Activated naive CD4-positive, alpha-beta T cell treated with anti-CD3 and anti-CD28 coated beads for 36 hours (primary cell): ENCODE measurements at places on chromosomes 6 and 20. TPM values are rescaled to one million over a fixed set of nuclear protein-coding genes. Genes with fewer than 3 reads are reported as not detected.

Gene RAET1L
- not detected for total RNA-seq

Gene DDX43
- total RNA-seq = not detected

Gene RARS2
- 17.4 TPM for total RNA-seq

Gene ADGB
- total RNA-seq = not detected

DNA sequence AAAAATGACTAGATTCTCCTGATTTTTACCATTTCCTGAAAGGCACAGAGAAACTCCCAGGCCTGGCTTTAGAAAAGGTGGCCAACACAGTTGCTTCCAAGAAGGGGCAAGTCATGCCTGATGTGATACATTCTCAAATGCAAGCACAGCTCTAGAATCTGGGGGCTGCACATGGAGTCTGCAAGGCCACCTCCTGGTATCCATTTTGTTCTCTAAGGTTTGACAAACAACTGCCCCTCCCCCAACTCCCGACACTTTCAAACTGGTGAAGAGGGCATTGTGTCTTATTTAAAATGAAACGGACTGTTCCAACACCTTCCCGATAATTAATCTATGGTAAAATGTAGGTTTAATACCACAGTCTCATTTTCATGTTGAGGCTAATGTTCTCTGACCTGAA, 220.2 kb upstream of the CEP162 start:
- no peaks in the 10 kb centered on the region for H3K27me3 ChIP-seq
- no peak overlapping the region for H3K27ac ChIP-seq
- H3K36me3 ChIP-seq = no peaks in the 10 kb centered on the region
- H3K4me3 ChIP-seq = no peak overlapping the region
- H3K4me1 ChIP-seq = no peaks in the 10 kb centered on the region

GRCh38 chr6:14217728-14218518, 100.4 kb downstream of the CD83 start:
- peaks cover 2% of the 10 kb centered on the region for H3K4me1 ChIP-seq
- H3K27me3 ChIP-seq = no peaks in the 10 kb centered on the region
- no peaks in the 10 kb centered on the region for H3K36me3 ChIP-seq
- H3K4me3 ChIP-seq = no peak overlapping the region
- no peak overlapping the region for H3K27ac ChIP-seq

Gene RIPPLY2
- total RNA-seq = not detected

DNA sequence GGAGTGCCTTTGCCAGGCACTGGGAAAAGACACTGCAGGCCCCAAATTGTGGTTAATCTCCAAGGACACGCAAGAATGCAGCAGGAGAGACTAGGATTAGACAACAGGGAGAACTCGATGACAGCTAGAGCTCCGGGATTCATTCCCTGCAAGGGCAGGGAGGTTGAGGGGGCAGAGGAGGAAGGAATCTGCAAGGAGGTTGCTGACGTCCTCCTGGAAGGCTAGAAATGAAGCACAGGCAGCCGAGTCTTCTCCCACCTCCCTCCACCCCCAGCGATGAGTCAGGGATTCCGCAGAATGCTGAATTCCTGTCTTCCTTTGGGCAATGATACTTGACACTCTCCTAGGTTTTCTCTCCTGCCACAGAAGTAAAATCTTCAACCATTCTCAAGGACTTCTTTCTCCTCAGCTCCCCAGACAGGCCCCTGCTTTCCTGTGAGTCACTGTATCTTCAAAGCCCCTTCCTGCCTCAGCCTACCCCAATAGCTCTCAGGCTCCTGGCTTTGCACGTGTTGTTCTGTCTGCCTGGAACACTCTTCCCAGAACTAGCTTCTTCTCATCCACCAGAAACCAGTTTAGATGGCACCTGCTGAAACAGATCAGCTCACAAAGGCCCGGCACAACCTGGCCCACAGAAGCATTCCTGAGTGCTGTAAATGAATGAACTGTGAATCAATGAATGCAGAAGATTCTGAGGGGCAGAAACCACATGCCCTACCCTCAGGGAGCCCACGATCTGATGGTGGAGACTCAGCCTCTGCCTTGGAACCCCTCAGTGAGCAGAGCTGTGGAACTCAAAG, 85.6 kb downstream of the MRPL14 start:
- H3K4me1 ChIP-seq = peaks cover 6% of the 10 kb centered on the region
- DNase-seq = no peak
- no peak overlapping the region for H3K4me3 ChIP-seq
- H3K27ac ChIP-seq = no peak overlapping the region

Gene SNX9
- total RNA-seq = 34.3 TPM

- no peak for DNase-seq
- H3K4me1 ChIP-seq = peaks cover 6% of the 10 kb centered on the region
- no peak overlapping the region for H3K27ac ChIP-seq
- H3K36me3 ChIP-seq = no peaks in the 10 kb centered on the region
These were observed 56.9 kb downstream of the BCAS1 start for GRCh38 chr20:54013471-54013870.

Gene CGAS
- 17.4 TPM for total RNA-seq

DNA sequence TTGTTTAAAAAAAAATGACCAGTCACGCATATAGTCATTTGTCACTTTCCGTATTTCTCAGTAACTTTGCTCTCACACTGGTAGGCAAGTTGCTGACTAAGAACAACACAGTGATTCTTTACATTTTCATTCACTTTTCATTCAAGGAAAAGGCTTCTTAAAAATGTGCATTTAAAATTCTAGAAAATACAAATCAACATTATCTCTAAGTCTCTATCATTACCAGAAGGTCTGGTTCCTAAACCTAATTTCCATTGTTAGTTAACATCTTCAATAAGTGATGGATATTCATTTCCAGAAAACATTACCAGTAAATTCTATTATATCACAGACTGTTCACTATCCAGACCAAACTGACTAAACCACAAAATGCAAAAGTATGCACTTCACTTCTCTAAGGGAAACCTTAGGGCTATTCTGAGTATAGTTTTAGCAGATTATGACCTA, 115.3 kb downstream of the AHI1 start:
- H3K4me1 ChIP-seq = no peaks in the 10 kb centered on the region
- H3K27me3 ChIP-seq = no peaks in the 10 kb centered on the region
- no peak overlapping the region for H3K4me3 ChIP-seq
- DNase-seq = no peak

GRCh38 chr20:49468412-49468811, 14.1 kb downstream of the KCNB1 start:
- no peaks in the 10 kb centered on the region for H3K36me3 ChIP-seq
- H3K4me1 ChIP-seq = no peaks in the 10 kb centered on the region
- no peak for DNase-seq
- H3K4me3 ChIP-seq = no peak overlapping the region
- no peak overlapping the region for H3K27ac ChIP-seq
- peaks cover 16% of the 10 kb centered on the region for H3K27me3 ChIP-seq

DNA sequence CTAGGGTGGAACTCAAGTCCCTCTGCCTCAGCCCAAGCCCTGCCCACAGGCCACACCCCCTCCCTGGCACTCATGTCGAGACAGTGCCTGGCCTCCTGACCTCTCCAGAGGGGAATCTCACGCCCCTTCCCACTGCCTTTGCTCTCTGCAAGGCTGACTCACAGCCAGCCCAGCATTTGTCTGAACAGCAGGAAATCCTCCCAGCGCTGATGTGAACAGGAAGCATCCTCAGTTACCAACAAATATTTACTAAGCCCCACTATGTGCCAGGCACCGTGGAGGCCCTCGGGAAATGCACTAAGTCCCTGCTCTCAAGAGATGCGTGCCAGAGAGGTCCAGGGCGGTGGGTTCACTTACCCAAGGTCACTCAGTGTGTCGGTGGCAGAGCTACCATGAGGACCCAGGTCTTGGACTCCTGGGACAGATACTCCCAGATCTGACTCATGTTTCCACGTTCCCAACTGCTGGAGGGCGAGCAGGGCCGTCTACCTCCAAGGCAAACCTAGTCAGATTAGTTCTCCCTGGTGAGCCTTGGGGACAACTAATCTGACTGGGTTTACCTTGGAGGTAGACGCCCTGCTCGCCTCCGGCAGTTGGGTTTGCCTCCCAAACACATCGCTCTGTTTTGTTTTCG, 7.8 kb downstream of the ADA start:
- H3K4me3 ChIP-seq = no peak overlapping the region
- peaks cover 72% of the 10 kb centered on the region for H3K4me1 ChIP-seq
- DNase-seq = peak; percentile 73
- H3K27me3 ChIP-seq = no peaks in the 10 kb centered on the region
- H3K27ac ChIP-seq = peak overlapping the region; percentile 85
- H3K36me3 ChIP-seq = peaks cover 2% of the 10 kb centered on the region

DNA sequence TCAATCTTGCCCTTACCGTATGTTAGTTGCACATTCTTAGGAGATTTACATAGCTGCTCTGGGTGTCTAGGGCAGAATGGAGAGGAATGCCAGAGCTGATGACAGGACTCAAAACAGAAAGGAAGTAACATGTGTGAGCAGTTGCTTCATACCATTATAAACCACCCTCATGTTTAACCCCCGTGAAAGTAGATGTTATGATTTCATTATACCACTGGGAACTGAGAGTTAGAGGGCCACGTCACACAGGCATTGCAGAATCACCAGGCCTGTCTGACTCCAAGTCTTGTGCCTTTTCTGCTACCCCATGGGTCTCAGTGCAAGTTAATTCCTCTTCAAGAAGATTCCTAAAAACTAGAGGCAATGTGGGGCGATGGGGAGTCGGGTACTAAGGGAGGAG, 23.5 kb upstream of the SIM1 start:
- DNase-seq = no peak
- no peak overlapping the region for H3K27ac ChIP-seq
- H3K4me3 ChIP-seq = no peak overlapping the region
- peaks cover 41% of the 10 kb centered on the region for H3K27me3 ChIP-seq
- H3K4me1 ChIP-seq = no peaks in the 10 kb centered on the region

DNA sequence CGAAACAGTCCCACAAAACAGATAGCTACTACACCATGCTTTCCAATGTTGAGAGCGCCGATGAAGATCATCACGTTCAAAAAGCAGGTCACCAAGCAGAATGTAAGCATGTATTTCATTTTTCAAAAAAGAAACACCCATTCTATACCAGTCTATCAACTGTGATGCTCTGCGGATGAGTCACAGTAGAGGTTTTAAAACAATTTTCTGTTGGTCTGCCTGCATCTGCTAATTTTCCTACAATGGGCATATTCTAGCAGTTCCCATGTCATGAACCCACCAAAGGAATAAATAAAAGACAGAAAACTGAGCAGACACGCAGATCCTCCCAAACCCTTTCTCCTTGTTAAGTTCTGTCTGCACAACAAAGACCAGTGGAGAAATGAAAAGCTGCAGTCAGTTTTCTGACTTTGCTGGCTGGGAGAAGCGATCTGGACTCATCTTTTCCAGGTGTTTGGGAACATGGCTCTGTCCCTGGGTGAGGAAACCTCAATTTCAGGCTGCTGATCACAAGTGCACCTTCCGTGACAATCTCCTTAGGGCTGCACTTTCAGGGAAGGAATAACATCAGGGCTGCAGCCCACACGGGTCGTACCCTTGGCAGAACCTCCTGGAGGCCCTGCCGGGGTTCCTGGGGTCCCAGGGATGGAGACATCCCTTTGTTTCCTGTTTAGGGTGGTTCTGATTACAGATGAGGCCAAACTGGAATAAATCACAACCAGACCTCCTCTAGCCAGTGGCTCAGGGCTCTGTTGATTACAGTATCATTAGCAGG, 200.1 kb downstream of the BMP7 start:
- no peak overlapping the region for H3K27ac ChIP-seq
- no peak for DNase-seq
- H3K36me3 ChIP-seq = no peaks in the 10 kb centered on the region
- H3K27me3 ChIP-seq = peaks cover 48% of the 10 kb centered on the region

Gene SPDEF
- 0.24 TPM for total RNA-seq

DNA sequence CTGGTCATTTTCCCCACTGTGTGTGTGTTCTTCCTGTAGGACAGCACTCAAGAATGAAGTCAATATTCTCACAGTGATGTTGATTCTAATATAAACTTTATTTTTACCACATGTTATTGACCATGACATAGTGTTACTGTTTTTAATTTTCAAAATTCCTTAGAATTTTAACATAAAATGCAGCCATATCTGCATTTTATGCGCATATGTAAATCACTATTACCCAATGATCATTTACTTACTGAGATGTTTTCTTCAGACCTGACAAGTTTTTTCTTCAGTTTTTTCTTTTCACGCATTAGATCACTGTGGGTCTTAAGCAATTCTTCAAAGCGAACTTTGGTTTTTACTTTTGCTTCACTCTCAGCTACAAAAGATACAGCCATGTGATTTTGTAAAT, 7.2 kb downstream of the AHI1 start:
- no peak for DNase-seq
- H3K4me3 ChIP-seq = no peak overlapping the region
- H3K27me3 ChIP-seq = no peaks in the 10 kb centered on the region

- H3K27me3 ChIP-seq = peaks cover 11% of the 10 kb centered on the region
- H3K36me3 ChIP-seq = peaks cover 2% of the 10 kb centered on the region
- H3K4me3 ChIP-seq = no peak overlapping the region
- H3K4me1 ChIP-seq = no peaks in the 10 kb centered on the region
- H3K27ac ChIP-seq = no peak overlapping the region
- no peak for DNase-seq
These were observed 31.3 kb downstream of the MARCKS start for GRCh38 chr6:113888493-113888892.

DNA sequence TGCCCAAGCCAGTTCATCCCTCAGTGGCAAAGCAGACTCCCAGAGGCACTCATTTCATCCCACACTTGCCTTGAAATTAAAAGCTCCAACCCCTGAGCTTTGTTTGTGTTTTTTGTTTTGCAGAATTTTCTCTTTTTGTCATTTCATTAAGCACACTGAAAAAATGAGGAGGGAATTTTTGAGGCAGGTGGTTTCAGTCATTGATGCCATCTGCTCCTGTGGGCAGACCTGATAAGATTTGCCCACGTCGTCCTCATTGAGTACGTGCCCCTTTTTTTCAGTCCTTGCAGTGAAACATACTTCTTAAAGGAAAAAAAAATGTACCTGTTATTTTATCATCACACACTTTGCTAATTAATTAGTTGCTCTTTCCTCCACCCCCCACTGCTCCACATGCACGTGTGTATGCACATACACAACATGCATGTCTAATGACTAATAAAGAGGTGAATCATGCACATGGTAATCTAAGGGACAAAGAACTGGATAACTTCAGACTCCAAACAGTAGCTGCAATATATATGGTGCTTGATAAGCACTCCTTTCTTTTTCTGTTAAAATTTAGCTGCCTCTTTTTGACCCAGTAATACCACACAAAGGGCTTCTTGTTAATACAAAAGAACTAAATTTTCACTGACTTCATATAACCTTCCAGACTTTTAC, 102.1 kb upstream of the TMEM181 start:
- peaks cover 21% of the 10 kb centered on the region for H3K36me3 ChIP-seq
- peaks cover 3% of the 10 kb centered on the region for H3K4me1 ChIP-seq
- H3K4me3 ChIP-seq = no peak overlapping the region
- DNase-seq = no peak
- no peak overlapping the region for H3K27ac ChIP-seq
